Upper lobe of left lung (tissue), 6 donors: ENCODE measurements at places on chromosomes 7 and 10. TPM values are rescaled to one million over a fixed set of nuclear protein-coding genes. Genes with fewer than 3 reads are reported as not detected.

CLDN12 gene
- total RNA-seq, result 36.2 TPM

- no peak for DNase-seq
These were observed 30.4 kb downstream of the GPRIN2 start for GRCh38 chr10:46525824-46526681.

DNA sequence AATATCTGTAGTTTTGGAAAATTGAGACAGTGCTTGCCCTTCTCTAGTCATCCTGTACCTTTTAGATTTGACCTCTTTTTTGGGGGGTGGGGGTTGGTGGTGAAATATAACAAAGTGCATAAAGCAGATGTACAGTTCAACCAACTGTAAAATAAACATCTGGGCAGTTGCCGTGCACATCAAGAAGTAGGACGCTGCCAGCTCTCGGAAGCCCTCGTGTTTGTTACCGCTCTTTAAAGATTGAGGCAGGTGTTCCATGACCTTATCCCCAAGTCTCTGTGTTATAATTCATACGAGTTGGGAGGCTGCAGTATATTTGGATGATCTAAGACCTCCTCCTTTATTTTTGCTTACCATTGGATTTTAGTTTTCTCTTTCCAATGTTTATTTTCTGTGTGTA, 55.1 kb downstream of the SDK1 start:
- DNase-seq, result no peak

SORBS1 gene
- 75.4 TPM for total RNA-seq

AOAH gene
- 24.2 TPM for total RNA-seq

MALSU1 gene
- total RNA-seq, result 30.5 TPM
